ENCODE measurements at places on chromosomes 16 and 17. TPM values are rescaled to one million over a fixed set of nuclear protein-coding genes. Genes with fewer than 3 reads are reported as not detected.

Gene WDR45B
- total RNA-seq = 28.0 TPM

Gene SOX8
- 0.17 TPM for total RNA-seq

Gene SDR42E2
- total RNA-seq = not detected

- DNase-seq = no peak
These were observed 375.9 kb downstream of the UTP18 start for GRCh38 chr17:51636291-51636690.

- DNase-seq = no peak
These were observed 2.4 kb downstream of the SKAP1 start for GRCh38 chr17:48427598-48427997.

GRCh38 chr16:54459509-54460262, 173.1 kb upstream of the IRX3 start:
- DNase-seq = no peak

Measured in gastrocnemius medialis (tissue), 4 donors.